ENCODE measurements at places on chromosomes 2 and 18.

DNA sequence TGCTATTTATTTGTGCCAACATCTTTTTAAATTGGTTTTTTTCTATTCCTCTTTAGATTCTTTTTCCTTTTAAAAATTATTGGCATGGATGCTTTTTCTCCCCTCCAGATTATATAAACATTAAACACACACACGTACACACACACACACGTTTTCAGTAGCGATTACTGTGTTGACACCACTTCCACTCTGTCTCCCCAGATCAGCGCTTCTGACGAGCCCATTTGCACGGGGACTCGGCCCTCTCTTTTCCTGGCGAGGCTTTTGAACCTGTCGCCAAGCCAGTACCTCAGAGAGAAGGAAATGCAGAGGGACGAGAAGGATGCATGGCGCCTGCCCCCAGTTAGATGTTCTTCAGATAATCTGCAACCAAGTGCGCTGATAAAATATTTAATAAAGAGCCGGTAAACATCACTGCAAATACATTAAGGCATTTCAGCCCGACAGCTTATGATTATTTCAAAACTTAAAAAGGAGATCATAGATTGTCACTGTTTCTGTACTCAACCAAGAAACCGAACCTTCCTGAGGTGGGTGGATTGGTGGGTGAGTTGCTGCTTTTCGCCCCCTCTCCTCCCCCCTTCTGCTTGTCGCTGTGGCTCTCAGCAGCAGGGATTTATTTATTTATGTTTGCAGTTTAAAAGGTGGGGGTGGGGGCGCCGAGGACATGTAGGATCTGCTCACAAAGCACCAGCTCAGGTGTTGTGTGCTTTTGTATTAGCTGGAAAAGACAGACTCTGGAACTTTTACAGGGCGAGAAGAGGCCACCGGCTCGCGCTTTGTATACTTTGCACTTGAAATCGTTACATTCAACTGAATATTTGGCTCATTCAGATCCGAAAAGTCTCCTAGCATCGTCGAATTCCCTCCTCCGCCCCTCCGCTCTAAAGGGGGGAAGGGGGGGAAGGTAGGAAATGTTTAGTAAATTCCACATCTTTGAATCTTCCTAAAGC, 787 bp upstream of the TBR1 start:
- DNase-seq, result no peak

- DNase-seq, result no peak
Measured at GRCh38 chr2:217160103-217160743, 300.4 kb upstream of the TNP1 start.

- no peak for DNase-seq
Measured at GRCh38 chr2:187580462-187581124, 26.4 kb upstream of the TFPI start.

DNA sequence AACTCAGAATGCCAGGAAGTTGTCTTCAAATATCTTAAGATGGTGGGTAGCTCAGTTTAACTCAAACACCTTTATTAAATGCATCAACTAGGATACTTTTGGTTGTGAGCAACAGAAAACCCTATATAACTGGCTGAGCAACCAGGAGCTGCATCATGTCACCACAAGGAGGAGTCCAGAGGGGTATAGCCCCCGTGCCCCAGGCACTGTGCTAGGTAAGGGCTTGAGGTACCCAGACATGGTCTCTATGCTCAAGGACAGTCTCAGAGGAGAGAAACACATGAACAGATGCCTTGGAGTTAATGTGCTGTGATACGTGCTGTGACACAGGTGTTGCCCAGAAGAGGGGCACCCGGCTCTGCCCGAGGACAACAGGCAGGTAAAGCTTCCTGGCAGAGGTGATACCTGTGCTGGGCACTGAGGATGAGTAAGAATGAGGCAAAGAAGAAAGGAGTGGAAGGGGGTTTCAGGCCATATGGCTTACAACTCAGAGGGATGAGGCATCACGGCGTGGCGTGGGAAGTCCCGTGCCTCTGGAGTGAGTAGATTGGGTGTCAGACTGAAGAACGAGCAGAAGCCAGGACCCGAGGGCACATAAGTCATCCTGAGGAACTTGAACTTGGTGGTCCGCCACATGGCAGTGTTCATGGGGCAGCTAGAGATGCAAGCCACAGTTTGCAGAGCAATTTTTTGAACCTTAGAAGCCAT, 32.0 kb upstream of the CAB39 start:
- DNase-seq, result no peak

- DNase-seq, result no peak
Measured at GRCh38 chr18:46421973-46422551, 235.0 kb downstream of the LOXHD1 start.

GRCh38 chr2:166485558-166486178, 8.4 kb downstream of the SCN7A start:
- no peak for DNase-seq

GRCh38 chr2:70104231-70105111, 17.2 kb downstream of the PCBP1 start:
- DNase-seq, result no peak

Data from 8988T (cell line).